ENCODE measurements at places on chromosomes 6 and 20.

GRCh38 chr6:23547851-23548250 lies 578.2 kb upstream of the NRSN1 start:
- no peak for DNase-seq

- DNase-seq, result no peak
Measured at GRCh38 chr6:44381739-44382138, 5.8 kb upstream of the CDC5L start.

- no peak for DNase-seq
Measured at GRCh38 chr6:15586503-15586902, 76.3 kb downstream of the DTNBP1 start.

GRCh38 chr6:150435832-150436231 lies 67.0 kb downstream of the IYD start:
- no peak for DNase-seq

- no peak for DNase-seq
Measured at GRCh38 chr6:24284006-24284405, 73.9 kb downstream of the DCDC2 start.

DNA sequence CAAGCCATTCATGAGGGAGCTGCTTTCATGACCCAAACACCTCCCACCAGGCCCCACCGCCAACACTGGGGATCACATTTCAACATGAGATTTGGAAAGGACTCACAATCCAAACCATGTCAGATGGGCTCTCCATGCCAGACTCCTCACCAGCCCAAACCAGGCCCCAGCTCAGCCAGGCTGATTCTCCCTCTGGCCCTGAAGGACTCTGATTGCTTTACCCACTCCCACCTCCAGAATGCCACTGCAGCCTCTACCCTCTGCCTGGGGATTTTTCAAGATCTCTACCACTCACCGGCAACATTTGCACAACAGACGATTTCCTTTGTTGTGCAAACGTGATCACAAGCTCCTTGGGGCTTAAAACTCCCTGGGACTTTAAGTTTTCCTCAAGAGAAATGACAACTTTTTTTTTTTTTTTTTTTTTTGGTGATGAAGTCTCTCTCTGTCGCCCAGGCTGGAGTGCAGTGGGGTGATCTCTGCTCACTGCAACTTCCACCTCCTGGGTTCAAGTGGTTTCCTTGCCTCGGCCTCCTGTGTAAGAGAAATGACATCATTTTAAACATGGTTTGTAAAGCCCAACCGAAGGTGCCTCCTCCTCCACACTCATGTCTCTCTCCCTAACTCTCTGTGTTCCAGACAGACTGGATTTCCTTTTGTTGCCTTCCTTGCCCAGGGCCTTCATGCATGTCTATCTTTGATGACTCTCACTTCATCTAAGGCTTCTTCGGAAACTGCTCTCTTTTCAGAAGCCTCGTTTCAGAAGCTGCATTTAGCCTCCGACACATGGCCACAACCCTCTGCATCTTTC lies 147.0 kb downstream of the CDH26 start:
- DNase-seq, result no peak

- DNase-seq, result no peak
Measured at GRCh38 chr6:169883316-169883715, 131.9 kb downstream of the ERMARD start.

DNA sequence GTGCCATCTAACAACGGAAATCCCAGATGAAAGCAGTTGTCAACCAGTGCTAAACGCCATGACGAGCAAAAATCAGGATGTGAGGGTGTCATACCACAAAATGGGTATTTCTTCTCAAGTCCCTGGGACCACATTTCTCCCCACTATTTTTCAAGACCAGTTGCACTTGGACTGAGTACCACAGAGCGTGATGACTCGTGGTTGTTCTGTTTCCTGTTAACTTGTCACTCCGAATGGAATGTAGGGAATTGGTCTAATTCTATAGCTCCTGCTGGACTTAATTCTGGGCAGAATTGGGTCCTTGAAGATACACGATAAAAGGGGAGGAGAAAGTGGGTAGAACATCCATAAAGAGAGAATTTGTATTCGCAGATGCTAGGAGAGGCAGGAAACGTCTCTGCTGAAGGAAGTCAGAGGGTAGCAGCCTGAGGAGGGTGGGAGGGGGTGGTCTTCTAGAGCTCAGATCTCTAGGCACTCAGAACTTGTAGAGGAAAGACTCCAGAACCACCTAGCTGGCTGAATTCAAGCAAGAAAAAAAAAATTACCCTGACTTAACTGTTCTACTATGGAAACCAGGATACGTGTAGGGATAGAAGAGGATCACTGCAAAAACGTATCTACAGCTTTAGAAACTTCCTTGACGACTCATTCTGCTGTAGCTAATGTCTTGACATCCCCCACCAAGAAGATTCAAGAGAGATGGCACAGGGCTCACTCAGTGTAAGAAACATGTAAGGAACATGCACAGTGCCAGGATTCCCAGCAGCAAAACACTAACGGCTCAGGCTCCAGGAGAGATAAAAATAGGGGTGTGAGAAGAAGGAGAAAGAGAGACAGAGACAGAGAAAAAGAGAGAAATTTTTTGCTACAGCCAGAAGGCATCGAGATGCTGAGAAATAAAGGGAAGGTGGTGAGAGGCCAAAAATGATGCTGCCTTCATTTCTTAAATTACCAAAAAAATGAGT lies 494.7 kb downstream of the CD83 start:
- DNase-seq, result no peak

DNA sequence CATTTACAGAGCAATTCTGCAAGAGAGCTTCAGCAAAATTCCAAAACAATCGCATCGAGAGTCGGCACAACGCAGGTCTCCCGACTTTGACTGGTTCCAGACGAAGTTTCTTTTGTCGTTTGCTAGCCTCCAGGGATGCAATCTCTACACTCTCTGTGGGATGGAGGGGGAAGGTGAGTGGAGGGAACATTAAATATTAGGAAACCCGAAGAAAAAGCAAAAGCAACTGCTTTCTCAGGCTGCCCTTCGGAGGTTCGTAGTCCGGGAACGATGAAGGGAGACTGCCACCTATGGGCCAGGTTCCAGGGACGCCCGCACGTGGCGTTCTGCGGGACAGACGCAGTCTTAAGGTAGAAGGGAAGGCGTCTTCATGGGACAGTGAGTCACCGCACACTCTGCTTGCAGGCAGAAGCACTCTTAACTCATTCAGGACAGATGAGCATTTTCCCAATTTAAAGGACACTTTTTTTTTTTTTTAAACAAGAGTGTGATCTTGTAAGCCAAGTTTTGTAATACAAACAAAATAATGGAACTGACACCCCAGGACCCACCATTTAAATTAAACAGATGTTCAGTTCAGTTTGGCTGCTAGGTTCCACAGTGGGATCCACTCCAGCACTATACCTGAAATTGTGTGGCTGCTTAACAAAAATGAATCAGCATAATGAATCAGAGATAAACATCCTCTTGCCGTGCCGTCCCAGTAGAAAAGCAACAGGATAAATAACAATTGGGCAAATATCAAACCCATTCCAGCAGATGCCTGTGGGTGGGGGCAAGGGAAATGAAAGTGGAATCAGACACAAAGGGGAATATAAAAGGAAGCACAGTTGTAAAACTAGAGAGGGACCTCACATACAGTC lies 65.8 kb upstream of the ARMC2 start:
- DNase-seq, result peak; percentile 35

DNA sequence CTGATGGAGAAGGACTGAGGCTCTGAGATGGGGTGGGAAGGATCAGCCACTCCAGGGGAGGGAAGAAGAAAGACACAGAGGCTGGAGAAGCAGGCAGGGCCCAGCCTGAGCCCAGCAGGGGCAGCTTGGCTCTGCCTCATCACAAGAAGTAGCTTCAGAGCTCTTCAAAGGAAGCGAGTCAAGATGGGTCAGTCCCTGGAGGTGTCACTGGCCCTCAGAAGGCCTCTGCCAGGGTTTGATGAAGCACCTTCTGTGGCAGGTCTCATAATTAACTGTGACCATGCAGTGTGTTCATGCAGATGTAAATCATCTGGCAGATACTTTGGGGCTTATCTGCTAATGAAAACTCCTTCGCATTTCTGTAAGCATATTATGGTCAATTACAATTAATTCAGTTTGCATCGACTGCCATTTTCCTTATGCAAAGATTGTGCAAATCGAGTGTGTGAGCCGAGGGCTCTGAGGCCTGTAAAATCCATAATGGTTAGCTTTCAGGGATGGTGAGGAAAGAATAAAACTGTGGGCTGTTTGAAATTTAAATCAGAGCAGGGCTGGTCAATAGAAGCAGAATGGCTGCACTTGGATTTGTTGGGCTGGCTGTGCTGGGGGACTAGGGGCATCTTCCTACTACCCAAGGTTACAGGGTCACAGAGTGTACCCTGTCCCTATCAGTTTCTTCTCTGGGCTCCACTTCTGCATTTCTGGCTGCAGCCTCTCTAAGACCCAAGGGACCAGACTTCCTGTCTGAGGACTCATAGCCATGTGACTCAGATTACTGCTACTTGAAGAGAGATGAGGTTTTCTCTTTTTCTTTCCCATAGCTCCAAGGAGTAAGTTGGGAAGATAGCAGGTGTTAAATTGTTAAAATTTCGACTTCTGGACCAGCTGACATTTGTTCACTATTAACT lies 376.6 kb downstream of the DHX35 start:
- no peak for DNase-seq

DNA sequence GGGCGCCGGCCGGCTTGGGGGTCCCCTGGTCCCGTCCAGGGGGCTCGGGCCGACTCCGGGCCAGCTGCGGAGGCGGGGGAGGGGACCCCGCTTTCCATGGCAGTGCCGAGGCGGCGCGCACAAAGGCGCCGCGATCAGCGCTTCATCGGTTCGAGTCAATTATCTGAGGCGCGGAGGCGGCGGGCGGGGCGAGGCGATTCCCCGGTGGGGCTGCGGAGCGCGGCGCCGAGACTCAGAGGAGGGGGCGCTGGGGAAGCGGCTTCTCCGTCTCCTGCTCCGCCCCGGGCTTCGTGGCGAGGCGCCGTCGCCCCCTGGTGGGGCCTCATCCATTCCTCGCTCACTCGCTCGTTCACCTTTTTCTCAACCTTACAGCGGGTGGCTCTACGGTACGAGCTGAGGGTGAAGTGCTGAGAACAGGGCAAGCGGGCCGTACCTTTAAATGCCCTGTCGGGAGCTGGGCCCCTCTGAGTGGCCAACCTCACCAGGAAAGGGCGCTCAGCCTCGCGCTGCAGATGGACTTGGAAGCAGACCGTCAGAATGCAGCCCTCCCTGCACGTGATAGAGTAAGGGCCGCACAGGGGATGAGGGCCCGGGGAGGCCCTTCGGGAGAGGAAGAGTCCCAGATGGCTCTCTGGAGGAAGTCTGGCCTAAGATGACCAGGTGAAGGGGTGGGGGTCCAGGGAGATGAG lies 39.9 kb downstream of the SLC52A3 start:
- DNase-seq, result peak; percentile 54

- no peak for DNase-seq
Measured at GRCh38 chr6:109091314-109092024, 3.2 kb downstream of the SESN1 start.

GRCh38 chr6:170259278-170259677 lies 31.6 kb downstream of the DLL1 start:
- no peak for DNase-seq

DNA sequence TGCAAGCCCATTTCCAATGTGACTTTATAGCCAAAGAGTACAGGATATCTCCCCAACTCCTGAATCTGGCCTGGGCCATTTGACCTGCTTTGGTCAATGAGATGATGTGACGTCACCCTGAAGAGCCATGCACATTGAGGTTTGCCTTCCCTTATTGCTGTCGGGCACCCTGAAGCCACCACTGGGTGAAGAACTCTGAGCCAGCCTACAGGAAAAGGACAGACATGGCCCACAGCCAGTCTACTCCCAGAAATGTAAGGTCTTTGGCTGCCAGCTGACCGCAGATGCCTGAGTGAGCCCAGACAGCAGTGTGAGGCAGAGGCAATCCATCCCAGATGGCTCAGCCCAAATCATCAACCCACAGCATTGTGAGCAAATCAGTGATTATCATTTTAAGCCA lies 3.7 kb upstream of the SYNDIG1 start:
- no peak for DNase-seq

GRCh38 chr20:24461848-24462247 lies 7.6 kb upstream of the SYNDIG1 start:
- no peak for DNase-seq

GRCh38 chr20:9081423-9081966 lies 12.6 kb downstream of the PLCB4 start:
- no peak for DNase-seq

GRCh38 chr6:154481521-154482013 lies 28.9 kb downstream of the CNKSR3 start:
- no peak for DNase-seq

DNA sequence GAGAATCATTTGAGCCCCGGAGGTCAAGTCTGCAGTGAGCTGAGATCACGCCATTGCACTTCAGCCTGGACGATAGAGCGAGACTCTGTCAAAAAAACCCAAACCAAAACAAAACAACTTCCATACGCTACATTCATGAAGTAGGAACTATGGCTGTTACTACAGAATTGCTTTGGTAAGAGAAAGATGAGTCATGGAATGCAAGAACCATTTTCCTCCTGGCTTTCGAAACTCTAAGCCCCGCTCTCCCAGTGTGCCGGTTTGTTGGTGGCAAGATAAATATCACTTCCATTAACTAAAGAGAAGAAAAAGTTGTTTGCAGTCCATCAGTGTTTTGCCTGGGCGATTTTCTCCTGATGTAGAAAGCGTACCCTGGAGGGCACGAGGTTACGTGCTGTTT lies 61.3 kb downstream of the ZDHHC14 start:
- DNase-seq, result no peak

DNA sequence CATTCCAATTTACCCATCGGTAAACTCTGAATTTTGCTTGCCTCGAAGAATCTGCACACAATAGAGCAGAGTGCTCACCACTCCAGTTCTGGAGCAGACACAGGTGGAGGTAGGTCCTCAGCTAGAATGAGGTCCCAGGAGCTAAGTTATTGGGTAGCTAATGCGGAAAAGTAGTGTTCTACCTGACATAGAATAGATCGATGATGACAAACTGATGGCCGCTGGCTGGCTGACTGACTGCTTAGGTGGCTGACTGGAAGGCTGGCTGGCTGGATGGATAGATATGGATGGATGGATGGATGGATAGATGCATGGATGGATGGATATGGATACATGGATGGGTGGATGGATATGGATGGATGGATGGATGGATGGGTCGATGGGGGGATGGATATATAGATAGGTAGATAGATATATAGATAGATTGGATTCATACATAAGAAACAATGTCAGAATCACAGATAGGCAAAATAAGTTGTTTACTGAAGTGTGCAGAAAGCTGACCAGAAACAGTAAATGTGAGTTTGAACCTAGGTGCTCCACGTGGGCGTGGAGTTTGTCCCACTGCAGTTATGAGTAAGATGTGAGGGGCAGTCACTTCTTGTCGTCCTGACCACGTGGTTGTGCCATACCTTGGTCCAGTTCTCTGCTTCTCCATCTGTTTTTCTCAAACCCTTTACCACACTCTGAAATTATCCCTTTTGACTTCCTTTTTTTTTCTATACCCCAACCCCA lies 62.1 kb downstream of the TBXT start:
- no peak for DNase-seq

DNA sequence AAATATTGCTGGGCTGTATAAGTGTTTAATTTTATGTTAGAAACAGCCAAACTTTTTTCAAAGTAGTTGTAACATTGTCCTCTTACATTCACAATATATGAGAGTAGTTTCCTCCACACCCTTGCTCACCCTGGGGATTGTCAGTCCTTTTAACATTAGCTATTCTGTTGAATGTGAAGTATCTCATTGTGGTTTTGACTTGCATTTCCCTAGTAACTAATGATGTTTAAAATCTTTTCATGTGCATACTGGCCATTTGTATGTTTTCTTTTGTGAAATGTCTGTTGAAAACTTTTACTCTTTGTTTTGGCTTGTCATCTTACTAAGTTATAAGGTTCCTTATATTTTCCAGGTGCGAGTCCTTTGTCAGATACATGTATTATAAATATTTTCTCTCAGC lies 32.9 kb downstream of the TRIM38 start:
- DNase-seq, result no peak
